ENCODE measurements at places on chromosomes 5 and 9.

GRCh38 chr5:103245761-103246160 is 12.8 kb upstream of the MACIR start:
- DNase-seq, result no peak

GRCh38 chr5:124932791-124933600 is 186.6 kb upstream of the ZNF608 start:
- DNase-seq, result no peak

DNA sequence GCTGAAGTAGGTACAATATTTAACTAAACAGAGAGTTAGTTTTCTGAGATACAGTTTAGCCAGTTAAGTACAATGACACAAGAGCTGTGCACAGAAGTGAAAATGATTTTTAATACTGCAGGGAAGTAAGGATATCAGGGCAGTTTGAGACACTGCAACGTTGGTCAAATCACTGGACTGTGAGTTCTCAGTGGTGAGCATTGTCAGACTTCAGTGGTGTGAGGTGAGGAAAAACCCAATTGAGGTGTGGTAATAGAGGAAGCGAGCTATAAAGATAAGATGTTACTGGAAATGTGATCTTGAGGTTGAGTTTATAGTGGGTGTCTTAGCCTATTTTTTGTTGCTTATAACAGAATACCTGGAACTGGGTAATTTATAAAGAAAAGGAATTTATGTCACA is 12.8 kb upstream of the FBXL7 start:
- DNase-seq, result no peak

- DNase-seq, result no peak
Measured at GRCh38 chr5:151249281-151249680, 3.7 kb upstream of the GM2A start.

GRCh38 chr9:35835216-35835632 is 6.2 kb downstream of the TMEM8B start:
- DNase-seq, result peak; percentile 50

DNA sequence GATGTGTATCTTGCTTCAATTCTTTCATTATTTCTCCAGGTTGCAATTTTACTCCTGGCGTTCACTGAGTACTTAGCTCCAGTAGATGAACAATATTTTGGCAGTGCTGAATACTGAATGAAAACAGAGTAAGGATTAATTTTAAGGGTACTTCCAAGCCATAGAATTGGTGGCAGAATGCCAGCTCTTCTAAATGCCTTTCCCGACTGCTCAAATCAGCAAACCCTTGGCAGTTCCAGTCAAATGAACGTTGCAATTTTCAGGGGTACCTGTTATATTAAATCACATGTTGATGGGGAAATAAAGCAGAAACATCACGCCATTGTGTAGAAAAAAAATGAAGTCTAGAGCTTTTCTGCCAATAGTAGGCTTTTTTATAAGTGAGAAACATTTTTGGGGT is 282.4 kb upstream of the RPS23 start:
- DNase-seq, result no peak

GRCh38 chr5:55535199-55535905 is 588 bp upstream of the PLPP1 start:
- no peak for DNase-seq

GRCh38 chr5:76874088-76874581 is 24.3 kb downstream of the S100Z start:
- no peak for DNase-seq

DNA sequence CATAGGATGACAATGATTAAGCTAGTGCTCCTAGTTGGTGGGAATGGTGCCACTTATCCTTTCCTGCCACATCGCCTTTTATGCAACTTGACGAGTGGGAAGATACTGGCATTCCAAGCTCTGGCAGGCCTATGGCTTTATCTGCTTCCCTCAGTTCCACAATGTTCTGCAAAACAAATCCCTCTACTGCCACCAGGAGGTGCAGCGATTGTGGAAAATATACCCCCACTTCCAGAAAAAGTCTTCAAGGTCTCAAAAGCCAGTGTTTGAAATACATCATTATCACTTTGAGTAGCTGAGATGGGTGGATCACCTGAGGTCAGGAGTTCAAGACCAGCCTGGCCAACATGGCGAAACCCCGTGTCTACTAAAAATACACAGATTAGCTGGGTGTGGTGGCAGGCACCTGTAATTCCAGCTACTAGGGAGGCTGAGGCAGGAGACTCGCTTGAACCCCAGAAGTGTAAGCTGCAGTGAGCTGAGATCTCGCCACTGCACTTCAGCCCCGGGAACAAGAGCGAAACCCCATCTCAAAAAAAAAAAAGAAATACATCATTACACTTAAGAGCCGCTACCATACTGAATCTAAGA is 3.4 kb downstream of the CLINT1 start:
- peak; percentile 60 for DNase-seq
